ENCODE measurements at places on chromosomes 6 and 20.

DNA sequence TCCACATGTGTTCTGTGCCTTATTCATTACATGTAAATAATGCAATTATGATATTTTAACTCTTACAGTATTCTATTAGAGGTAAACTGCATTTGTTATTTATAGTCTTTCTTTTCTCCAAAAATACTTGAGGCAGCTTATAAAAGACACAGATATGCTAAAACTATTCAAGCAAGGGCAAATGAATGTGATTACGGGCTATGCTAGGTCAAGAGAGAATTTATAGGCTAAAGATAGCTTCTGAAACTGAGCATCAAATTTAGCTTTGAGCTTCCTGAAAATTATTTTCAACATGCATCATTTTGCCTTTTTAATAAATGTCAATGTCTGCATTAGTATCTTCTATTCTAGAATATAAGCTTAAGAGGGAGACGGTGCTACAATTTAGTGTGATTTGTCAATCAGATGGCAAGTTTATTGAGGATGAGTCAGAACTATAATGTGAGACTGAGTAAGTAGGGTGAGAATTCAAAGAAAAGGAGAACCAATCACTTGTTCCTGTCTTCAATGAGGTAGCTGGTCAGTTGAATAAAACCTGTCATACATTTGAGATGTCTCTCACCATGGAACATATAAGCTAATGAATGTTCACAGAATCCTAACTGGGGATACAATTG, 669.4 kb upstream of the CITED2 start:
- DNase-seq: peak; percentile 51

- DNase-seq: no peak
These were observed 67.7 kb downstream of the SYNJ2 start for GRCh38 chr6:158049055-158050028.

- DNase-seq: no peak
These were observed 65.7 kb upstream of the PTGIS start for GRCh38 chr20:49633643-49634042.

DNA sequence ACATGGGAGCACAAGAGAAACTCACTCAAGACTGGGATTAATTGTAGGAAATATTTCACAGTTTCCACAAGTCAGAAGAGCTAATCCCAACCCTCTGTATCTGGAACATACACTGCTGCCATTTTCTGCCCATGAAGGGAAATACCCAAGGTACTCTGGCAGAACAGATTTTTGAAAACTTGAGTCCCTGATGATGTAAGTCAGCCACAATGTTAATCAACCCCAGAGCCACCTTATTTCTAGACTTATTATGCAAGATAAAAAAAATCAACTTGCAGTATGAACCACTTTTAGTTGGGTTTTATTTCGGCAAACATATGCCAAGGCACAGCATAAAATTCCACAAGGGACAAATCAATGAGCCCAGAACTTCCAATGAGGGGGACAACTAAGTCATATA, 141.5 kb downstream of the LY86 start:
- DNase-seq: no peak

DNA sequence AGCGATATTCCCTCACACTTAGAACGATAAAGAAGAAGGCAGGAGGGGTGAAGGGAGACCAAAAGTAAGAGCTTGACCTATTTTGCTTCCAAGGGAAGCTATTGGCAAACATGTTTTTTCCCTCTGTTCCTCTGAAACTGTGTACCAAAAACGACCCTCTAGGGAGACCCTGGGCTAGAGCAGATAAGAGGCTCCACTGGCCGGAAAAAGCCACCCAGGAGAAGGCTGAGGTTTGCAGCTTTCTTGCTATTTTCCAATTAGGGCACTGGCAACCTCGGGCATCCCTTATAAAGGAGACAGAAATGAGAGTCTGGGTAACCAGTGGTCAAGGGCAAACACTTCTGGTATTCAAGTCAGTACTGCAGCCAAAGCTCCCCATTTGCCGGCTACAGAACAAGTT, 168.0 kb downstream of the KIF16B start:
- no peak for DNase-seq

DNA sequence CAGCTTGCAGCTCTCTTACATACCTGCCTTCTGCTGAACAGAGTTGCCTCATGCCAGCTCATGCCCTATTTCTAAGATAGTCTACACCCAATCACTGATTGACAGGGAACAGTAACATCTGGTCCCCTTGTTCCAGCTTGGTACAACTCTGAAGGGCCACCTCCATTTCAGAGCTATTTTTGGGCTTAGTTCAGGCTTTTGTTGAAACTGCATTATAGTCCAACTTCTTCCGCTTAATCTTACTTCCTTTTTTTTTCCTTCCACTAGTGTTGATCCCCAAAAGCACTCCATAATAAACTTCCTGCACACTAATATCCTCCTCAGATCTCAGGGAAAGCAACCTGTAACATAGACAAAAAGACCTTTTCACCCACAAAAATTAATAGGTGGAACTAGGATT, 65.7 kb upstream of the TNFRSF21 start:
- DNase-seq: no peak

- DNase-seq: no peak
These were observed 112.2 kb upstream of the PREP start for GRCh38 chr6:105515054-105515453.

GRCh38 chr6:22026164-22026678, 270.6 kb downstream of the PRL start:
- no peak for DNase-seq

GRCh38 chr20:51326201-51326819, 216.2 kb downstream of the NFATC2 start:
- no peak for DNase-seq

DNA sequence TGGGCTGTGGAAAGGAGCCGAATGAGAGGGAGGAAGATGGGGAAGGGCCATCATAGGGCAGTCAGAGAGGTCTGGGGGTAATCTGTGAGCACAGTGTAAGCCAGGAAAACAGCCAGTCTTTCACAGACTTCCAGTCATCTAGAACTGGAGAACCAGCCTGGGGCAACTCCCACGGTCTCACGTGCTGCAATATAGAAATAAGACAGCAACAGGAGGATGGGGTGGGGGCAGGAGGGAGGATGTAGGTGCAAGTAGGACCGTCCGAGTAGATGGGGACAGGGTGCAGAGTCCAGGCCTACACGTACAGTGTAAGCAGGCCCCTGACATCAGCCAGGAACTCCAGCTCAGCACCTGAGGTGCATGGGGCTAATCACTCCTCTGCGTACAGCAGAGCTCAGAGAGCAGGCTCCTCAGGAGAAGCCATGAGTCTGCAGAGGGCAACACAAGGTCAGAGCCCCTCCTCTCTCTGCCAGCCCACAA, 58.2 kb upstream of the TNFAIP3 start:
- no peak for DNase-seq

DNA sequence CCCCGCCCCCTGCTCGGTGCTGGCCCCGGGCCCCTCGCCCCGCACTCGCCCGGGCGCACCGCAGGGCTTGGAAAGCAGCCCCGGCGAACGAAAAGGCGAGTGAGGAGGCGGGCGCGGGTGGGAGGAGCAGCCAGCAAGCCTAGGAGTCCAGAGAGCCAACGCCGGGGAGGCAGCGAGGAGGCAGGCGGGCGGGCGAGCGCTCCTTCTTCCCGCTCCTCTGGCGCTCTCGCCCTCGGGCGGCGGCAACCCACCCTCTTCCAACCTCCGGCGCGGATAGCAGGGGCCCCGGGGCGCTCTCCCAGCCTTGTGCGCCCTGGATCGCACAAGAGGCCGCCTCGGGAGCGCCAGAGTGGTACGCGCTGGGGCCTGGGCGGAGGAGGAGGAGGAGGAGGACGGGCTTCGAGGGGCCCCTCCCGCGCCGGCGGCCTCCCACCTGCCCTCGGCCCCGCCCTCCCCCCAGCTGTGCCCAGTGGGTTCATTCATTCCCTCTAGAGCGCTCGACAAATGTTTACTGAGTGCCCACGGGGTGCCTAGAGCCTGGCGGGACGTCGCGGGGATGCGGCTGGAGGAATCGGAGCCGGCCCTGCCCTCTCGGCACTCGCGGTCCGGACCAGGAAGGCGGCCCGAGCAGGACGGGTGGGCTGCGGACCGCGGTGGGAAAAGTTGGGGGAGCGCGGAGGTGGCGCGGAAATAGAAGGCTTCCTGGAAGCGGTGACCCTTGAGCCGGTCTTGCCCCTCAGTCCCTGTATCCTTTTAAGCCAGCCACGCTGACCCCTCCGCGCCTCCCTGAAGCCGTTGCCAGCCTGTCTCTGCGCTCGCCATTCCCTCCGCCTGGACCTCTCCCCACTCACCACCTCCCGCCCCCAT, at the start of gene BMP7:
Gene BMP7, minus strand, starts transcription at position 351 of the 867 bp plus-strand sequence. CDS start 519 bp downstream, outside the sequence.
- peak; percentile 69 for DNase-seq

Measured in Daoy (cell line).